ENCODE measurements at places on chromosomes 12 and 14. TPM values are rescaled to one million over a fixed set of nuclear protein-coding genes. Genes with fewer than 3 reads are reported as not detected.

GRCh38 chr12:66206141-66206540, 17.1 kb downstream of the IRAK3 start:
- no peaks in the 10 kb centered on the region for H3K4me1 ChIP-seq
- no peaks in the 10 kb centered on the region for H3K27me3 ChIP-seq
- no peak overlapping the region for H3K27ac ChIP-seq

GRCh38 chr12:108320507-108321293, 18.4 kb downstream of the CMKLR1 start:
- no peaks in the 10 kb centered on the region for H3K4me1 ChIP-seq
- H3K27me3 ChIP-seq = no peaks in the 10 kb centered on the region
- H3K27ac ChIP-seq = no peak overlapping the region
- no peaks in the 10 kb centered on the region for H3K36me3 ChIP-seq

DNA sequence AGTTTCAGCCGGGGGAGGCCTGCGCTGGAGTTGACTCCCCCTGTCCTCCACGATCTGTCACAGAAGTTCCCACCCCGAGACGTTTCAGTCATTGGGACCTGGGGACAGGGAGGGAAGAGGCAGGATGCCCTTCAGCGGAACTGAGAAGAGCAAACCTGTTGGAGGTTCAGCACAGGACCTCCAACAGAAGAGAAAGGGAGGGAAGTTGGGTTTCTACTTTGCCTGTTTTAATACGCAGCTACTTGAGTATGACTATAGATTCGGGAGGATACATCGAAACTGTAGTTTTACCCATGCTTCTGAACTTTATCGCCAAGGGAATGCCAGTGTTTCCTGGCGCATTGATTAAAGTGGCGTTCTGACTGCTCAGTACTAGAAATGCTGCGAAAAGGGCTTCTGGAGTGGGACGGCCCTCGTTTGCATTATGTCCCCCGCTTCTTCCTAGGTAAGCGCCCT, 2.3 kb upstream of the DUSP6 start:
- peak overlapping the region; percentile 85 for H3K4me3 ChIP-seq
- H3K36me3 ChIP-seq = peaks cover 1% of the 10 kb centered on the region
- H3K4me1 ChIP-seq = no peaks in the 10 kb centered on the region

GRCh38 chr14:86430853-86431252, 900.9 kb downstream of the FLRT2 start:
- no peak overlapping the region for H3K27ac ChIP-seq
- H3K27me3 ChIP-seq = no peaks in the 10 kb centered on the region
- DNase-seq = no peak
- no peaks in the 10 kb centered on the region for H3K4me1 ChIP-seq
- no peaks in the 10 kb centered on the region for H3K36me3 ChIP-seq
- H3K4me3 ChIP-seq = no peak overlapping the region

DNA sequence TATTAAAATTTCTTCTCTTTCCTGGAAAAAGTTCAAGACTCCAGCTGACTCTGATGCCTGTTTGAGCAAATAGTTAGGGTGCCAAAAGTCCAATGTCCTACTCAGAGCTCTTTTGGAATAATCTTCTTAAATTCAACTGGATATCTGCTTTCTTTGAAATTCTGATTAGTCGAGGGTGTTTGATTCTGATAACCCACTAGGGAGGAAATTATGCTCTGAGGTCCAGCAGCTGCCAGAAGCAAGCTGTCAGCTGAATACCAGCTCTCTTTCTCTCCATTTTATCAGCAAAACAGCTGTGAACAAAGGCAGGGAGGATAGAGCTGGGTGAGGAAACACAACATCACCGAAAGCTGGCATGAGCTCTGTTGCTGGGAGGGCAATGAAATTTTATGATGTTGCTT, 141.5 kb downstream of the CAND1 start:
- no peaks in the 10 kb centered on the region for H3K27me3 ChIP-seq
- H3K4me1 ChIP-seq = no peaks in the 10 kb centered on the region
- H3K4me3 ChIP-seq = no peak overlapping the region
- no peak overlapping the region for H3K27ac ChIP-seq
- DNase-seq = no peak
- H3K36me3 ChIP-seq = no peaks in the 10 kb centered on the region

- no peaks in the 10 kb centered on the region for H3K27me3 ChIP-seq
- DNase-seq = no peak
- H3K36me3 ChIP-seq = no peaks in the 10 kb centered on the region
- H3K4me3 ChIP-seq = no peak overlapping the region
These were observed 27.6 kb upstream of the PHC1 start for GRCh38 chr12:8886502-8887284.

- no peaks in the 10 kb centered on the region for H3K36me3 ChIP-seq
- H3K4me3 ChIP-seq = no peak overlapping the region
- DNase-seq = no peak
- H3K27me3 ChIP-seq = no peaks in the 10 kb centered on the region
- H3K4me1 ChIP-seq = no peaks in the 10 kb centered on the region
- no peak overlapping the region for H3K27ac ChIP-seq
These were observed 206.4 kb downstream of the SLC15A4 start for GRCh38 chr12:128617304-128617833.

GRCh38 chr14:55807053-55807880, 227.3 kb downstream of the KTN1 start:
- no peak overlapping the region for H3K27ac ChIP-seq
- no peaks in the 10 kb centered on the region for H3K36me3 ChIP-seq
- H3K4me3 ChIP-seq = no peak overlapping the region
- no peaks in the 10 kb centered on the region for H3K27me3 ChIP-seq
- peak; percentile 90 for DNase-seq

GRCh38 chr14:68824517-68825347, 31.9 kb upstream of the ZFP36L1 start:
- no peaks in the 10 kb centered on the region for H3K36me3 ChIP-seq
- peak; percentile 89 for DNase-seq
- no peaks in the 10 kb centered on the region for H3K4me1 ChIP-seq
- no peaks in the 10 kb centered on the region for H3K27me3 ChIP-seq

- no peaks in the 10 kb centered on the region for H3K27me3 ChIP-seq
- DNase-seq = peak; percentile 53
- peaks cover 92% of the 10 kb centered on the region for H3K4me1 ChIP-seq
- H3K27ac ChIP-seq = peak overlapping the region; percentile 89
- no peak overlapping the region for H3K4me3 ChIP-seq
- no peaks in the 10 kb centered on the region for H3K36me3 ChIP-seq
These were observed 911 bp upstream of the SCNN1A start for GRCh38 chr12:6376079-6376869.

DNA sequence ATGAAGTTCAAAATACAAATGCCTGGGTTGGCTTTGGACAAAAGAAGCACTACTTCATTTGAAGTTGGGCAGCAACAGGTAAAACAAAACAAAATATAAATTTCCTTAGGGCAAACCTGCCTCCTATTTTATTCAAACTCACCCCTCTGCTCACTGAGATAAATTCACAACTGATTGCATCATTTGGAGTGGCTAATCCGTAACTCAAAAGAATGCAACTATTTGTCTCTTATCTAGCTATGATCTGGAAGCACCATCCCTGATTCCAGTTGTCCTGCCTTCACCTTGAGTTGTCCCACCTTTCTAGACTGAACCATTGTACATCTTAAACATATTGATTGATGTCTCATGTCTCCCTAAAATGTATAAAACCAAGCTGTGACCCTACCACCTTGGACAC, 145.0 kb downstream of the CCER1 start:
- no peak for DNase-seq
- no peak overlapping the region for H3K27ac ChIP-seq
- no peak overlapping the region for H3K4me3 ChIP-seq
- no peaks in the 10 kb centered on the region for H3K4me1 ChIP-seq
- no peaks in the 10 kb centered on the region for H3K27me3 ChIP-seq
- H3K36me3 ChIP-seq = no peaks in the 10 kb centered on the region

DNA sequence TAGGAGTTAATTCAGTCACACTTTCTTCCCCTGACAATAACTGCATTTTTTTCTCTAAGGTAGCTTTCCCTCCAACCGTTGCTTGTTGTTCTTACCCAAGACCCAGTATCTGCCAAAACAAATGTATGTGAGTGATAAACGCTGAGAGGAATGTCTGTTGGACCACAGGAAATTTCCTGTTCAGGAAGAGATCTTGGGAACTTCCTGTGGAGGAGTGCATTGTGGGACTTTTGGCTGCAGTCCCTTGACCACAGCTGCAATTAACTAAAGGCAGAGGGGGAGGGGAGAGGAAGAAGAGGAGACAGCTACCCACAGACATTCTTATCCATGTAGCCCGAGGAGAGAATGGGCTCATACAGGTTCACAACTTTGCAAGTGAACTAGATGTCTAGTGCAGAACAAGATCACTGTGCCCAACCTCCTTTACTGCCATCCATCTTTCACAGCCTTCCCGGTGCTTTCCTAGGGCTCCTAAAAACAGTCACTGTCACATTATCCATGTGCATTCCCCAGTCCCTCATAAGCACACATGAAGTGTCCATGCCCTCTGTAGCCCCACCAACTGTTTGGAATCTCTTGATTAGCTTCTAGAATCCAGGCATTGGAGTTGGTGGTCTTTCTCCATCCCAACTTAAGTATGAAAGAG, 149.5 kb downstream of the ETV6 start:
- H3K4me3 ChIP-seq = no peak overlapping the region
- H3K27ac ChIP-seq = no peak overlapping the region
- H3K4me1 ChIP-seq = peaks cover 8% of the 10 kb centered on the region
- no peaks in the 10 kb centered on the region for H3K27me3 ChIP-seq

GRCh38 chr14:71267007-71267513, 359.8 kb downstream of the PCNX1 start:
- H3K36me3 ChIP-seq = no peaks in the 10 kb centered on the region
- no peak overlapping the region for H3K4me3 ChIP-seq
- H3K27ac ChIP-seq = no peak overlapping the region

GRCh38 chr14:90778571-90779255, 37.5 kb downstream of the TTC7B start:
- no peaks in the 10 kb centered on the region for H3K27me3 ChIP-seq
- no peak for DNase-seq
- H3K4me3 ChIP-seq = no peak overlapping the region
- no peaks in the 10 kb centered on the region for H3K36me3 ChIP-seq
- H3K4me1 ChIP-seq = no peaks in the 10 kb centered on the region

The TMTC1 gene
- total RNA-seq = 111 TPM

The LUM gene
- total RNA-seq = 34.3 TPM

The DNAI7 gene
- 2.0 TPM for total RNA-seq

The RFX4 gene
- total RNA-seq = not detected

The KLRC2 gene
- not detected for total RNA-seq

All from tibial nerve (tissue), 4 donors.